Activated gamma-delta T cell treated with Interleukin-2 at 50 U/mL for 16 hours (primary cell): ENCODE measurements at places on chromosomes 1 and 21.

DNA sequence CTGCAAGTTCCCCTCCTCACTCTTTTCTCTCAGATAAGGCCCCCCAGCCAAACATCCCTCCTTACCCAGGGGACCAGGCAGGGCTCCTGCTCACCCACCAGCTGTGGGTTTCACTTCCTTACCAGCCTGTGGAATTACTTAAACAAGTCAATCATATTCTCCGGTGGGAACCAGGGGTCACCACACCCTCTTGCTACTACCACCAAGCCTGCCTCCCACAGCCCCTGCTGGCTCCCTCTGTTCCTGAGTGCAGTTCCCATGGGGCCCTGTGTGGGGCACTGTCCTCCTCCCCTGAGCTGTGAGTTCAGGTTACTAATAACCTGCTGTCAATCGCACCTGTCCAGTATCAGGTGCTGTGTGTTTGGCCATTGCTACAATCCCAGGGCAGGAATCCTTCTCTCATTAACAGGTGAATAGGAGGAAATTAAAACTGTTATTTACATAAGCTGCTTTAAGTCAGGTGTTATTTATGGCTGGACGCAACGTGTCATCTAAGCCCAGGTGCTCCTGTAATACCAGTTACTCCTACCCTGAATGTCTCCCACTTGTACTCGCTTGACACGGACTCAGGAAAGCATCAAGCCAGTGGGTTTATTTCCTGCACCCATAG, 53.1 kb upstream of the LBR start:
- DNase-seq, result peak; percentile 36

- DNase-seq, result no peak
These were observed 1.3 kb downstream of the SMG5 start for GRCh38 chr1:156281281-156281680.

DNA sequence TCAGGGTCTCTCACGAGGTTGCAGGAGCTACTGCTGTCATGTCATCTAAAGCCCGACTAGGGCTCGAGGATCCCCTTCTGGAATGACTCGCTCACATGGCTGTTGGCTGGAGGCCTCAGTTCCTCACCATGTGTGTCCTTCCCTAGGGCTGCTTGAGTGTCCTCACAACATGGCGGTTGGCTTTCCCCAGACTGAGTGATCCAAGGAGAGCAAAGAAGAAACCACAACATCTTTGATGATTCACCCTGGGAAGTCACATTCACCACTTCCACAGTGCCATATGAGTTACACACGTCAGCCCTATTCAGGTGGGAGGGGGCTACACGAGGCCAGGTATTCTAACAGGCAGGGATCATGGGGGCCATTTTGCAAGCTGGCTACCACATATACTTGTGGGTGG, 64.9 kb downstream of the FHAD1 start:
- DNase-seq, result no peak

DNA sequence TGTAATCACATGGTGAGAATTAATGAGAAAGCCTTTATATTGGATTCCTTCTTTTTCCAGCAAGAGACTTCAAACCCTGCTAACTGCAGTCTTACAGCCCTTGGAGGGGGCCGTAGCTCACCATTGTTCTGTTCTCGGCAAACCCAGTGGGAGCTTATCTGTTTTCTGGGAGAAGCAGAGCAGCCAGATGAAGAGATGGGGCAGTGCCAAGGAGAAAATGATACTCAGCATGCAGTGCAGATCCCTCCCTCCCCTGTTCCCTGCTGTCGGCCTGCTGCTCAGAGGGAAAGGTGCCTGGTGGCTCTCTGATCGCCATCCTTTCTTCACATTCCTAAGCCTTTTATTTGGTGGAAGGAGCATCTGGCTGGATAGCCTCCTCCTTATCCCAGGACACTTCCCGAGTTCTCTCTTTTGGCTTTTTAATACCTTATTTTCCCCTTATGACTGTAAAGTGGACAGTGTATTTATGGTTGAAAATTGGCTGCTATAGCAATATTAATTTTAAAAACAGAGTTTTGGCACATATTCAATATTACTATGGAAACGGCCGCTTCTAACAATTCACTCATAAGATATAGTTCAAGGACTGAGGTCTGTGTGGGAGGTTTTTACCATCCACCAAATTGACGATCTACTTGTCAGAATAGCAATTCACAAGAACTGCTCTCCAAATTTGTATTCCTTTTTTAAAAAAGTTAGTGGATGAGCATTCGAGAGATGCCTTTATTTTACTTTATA, 203.4 kb downstream of the CRB1 start:
- no peak for DNase-seq

- DNase-seq, result no peak
These were observed 167.0 kb downstream of the ZC3H11B start for GRCh38 chr1:219445864-219446263.

DNA sequence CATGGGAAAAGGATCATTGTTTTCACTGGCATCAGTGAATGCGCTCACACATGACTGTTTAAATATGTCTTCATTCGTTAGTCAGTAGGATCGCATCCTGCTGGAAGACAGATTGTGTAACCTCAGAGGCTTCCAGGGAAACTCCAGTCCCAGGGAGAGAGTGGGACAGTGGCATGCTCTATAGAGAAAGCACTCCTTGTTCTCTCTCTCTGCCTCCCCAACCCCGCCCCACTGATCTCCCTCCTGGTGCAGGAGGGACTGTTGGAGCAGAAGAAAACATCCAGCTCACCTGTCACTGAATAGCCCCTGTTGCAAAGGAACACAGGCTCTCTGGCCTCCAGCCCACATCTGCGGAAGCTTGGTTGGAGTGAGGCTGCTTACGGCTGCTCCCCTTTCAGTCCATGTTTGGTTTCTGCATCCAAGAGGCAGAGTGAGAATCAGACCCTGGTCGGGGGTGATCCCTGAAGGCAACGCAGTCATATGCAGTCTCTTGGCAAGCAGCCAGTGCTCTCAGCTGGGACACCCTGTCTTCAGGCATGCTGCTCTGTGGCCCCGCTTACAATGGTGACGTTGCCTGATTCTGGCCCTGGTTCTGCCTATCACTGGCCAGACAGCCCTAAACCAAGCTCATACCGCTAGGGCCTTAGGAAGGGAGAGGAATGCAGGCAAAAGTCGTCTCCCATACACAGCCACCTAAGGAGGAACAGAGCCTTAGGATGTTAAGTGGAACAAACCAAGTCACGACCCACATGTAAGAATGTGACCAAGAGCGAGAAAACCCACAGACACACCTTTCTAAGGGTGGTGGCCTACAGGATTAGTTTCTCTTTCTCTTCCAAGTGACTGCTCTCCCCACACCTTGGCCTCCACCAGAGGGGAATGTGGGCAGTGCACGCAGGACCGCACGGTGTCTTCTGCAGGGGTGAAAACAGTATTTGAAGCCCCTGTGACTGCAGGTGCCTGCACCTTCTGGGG, 39.7 kb downstream of the BACE2 start:
- no peak for DNase-seq

DNA sequence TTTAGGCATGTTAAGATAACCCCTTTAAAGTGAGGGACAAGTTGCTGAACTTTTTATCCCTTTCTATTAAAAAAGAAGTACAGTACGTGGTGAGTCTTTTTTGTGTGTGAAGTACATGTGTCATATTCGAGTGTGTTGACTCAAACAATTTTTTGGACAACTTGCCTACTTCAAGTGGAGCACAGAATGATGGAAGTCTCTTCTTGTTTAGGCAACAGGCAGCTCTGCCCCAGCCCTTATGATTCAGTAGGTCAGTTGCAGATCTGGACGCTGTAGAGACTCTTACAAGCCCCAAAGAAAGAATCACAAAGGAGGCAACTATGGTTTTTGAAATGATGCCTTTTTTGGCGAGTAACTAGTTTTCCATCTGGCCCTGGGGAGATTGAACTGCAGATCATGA, 14.4 kb upstream of the ZFP69B start:
- no peak for DNase-seq

GRCh38 chr1:36305915-36306209, 306 bp upstream of the SH3D21 start:
- DNase-seq, result no peak

GRCh38 chr1:56376188-56376984, 203.0 kb downstream of the PLPP3 start:
- no peak for DNase-seq

DNA sequence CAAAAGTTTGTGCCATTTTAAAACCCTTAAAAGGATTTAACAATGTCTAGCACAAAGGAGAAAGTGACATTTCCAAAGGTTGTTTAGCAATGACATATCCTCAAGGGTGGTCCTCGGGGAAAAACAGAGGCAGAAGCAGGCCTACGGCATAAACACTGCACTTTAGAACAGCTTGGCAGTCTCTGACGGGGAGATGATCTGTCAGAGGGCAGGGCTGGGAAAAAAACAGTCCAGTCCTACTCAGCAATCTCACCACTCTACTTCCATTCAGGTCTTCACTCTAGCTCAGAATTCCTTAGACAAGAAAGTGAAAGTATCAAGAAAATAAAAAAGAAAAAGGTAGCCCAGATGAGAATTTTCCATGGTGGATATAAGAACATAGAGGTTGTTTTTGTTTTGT, 4.1 kb downstream of the CRYZ start:
- no peak for DNase-seq

DNA sequence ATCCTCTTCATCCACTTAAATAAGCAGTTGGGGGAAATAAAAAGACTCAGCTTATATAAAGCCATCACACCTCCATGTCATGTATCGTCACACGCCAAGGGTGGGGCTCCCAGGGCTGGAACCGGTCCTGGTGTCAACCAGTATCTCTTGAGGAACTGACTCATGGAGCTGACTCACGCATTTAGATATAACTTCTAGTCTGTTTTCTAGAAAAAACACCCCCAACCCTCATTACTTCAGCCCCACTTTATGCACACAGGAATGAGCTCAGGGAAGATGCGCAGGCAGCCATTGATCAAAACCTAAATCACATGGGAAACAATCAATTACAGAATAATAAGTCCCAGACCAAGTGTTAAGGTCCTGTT, 6.9 kb upstream of the IL22RA1 start:
- no peak for DNase-seq

GRCh38 chr1:241097479-241097878, 259.5 kb downstream of the RGS7 start:
- DNase-seq, result no peak

DNA sequence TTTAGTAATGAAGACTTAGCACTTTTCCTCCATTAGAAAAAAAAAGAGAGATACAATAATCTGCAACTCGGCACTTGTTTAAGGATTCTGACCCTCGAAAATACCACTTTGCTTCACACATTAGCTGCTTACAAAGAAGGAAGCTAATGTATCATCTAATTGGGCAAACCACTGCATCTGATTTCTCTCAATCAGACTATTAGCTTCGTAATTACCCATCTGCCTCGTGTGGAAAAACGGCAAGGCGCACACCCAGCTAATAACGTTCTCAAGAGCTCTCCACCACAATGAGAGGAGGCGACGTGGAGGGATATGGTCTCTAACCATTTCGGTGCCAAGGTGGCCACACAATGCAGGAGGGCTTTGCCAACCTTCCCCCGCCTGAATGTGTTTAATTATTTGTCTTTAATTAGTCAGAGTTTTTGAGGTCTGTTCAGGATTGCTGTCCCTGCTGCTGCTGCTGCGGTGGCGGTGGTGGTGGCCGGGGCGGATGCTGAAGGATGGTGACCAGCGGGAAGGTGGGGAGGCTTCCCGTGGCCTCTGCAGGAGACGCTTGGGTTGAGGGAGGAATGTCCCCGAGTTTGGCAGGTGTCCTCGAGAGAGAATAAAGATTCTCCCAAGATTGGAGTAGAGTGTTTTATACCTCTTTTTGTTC, 374.5 kb downstream of the RPS6KC1 start:
- no peak for DNase-seq

- no peak for DNase-seq
These were observed 184.6 kb upstream of the NRIP1 start for GRCh38 chr21:15249285-15249993.

DNA sequence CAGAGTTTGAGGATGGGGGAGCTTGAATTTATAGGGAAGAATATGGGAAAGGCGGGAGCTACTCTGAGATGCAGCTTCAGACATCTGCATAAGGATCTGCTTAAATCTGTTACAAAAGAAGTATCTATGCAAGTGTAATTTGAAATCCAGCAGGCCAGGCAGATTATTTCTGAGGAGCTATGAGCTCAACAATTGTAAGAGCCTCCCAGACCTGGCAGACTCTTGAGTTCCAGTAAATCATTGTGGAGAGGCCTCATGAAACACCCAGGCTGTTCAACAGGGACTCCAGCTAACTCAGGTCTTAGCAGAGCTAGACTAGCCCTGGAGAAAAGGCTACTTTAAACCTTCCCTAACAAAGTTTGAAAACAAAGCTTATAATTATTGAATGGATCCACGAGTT, 647.5 kb upstream of the CHRM3 start:
- DNase-seq, result no peak

DNA sequence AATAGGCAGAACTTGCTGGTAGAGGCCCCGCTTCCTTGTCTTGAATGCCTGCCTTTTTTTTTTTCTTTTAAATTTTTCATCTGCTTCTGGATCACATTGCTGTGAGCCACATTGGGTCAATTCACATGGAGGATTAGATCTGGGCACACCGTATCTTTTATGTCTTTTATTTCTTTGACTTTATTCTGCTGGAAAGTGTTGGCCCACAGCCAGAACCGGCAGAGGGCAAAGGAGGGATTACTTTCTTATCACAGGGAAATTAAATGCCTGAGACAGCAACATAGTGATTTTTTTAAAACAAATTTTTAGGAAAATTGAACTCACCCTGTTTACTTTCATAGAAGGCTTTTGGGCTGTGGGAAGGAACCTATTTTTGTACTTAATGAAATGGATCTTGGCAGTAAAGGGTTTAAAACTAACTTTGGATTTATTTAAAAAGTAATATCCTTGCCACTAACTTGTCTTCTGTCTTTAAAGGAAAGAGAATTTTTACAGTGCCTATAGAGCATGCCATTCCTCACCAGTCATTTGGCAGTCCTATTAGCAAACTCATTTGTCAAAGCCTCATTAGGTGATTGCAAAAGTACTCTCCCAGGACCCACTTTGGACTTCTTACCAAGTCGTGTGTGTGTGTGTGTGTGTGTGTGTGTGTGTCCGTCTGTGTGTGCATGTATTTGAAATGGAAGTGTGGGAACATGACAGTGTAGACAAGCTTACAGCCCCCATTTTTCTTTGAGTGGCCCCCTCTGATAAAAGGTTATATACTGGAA, 68.4 kb downstream of the ST6GALNAC3 start:
- DNase-seq, result no peak

DNA sequence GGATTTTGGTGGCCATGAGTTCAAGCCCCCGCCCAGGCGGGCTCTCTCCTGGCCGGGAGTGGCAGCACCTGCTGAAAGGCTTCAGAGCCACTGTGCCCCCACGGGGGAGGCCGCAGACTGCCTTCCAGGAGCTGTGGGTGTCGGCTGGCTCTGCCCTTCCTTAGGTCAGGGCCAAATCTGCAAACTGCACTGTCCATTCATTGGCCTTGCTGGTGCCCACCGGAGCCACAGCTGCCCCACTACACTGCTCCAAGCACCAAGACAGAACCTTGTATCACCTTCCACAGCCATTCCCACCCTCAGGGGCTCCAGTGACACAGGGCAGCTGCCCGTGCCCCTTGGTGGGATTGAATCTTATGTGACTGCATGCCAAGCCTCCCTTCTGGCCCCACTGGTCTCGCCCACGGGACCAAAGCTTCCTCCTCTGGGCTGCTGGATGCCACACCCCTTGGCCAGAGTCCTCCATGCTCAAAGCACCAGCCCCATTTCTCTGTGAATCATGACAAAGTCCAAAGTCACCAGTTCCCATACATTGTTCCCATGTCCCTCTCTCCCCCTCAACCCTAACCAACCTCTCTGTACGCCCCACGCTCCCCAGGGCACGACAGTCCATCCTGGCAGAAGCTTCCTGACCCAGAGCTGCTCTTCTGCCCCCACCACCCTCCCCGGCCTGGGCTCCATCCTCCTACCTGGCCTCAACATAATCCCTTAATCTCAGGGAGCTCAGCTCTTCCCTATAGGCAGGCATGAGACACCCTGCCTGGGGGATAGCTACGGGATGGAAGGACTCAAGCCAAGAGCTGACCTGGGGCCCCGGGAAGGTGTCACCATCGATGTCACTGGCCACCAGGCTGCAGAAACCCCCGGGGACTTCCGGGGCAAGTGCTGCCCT, 20.9 kb upstream of the GPR153 start:
- no peak for DNase-seq
